ENCODE measurements at places on chromosomes 12 and 14.

GRCh38 chr12:22254478-22254877 is 80.0 kb downstream of the ST8SIA1 start:
- no peak for DNase-seq

DNA sequence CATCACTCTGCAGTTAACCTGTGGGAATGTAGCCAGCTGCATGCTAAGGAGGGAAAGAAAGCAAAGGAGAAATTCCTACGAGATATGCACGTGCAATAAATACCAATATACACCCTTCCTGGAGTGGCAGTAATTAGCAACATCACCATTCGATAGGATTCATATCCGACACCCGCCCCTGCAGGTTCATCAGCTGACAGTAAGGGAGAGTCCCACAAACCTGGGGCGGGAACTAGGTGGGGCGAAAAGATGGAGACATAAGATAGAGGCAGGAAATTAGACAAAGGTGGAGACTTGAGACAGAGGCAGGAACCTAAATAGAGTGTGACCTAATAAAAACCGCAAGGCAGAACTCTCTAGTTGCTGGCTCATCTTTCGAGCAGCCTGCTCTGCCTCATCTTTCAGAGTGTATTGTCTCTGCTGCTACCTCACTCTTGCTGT is 51.6 kb downstream of the PLEKHG3 start:
- DNase-seq: no peak

GRCh38 chr12:75478116-75478794 is 2.3 kb upstream of the GLIPR1 start:
- DNase-seq: no peak

- DNase-seq: peak; percentile 71
These were observed 124.0 kb downstream of the DYRK2 start for GRCh38 chr12:67772267-67773169.

- DNase-seq: no peak
These were observed 3.6 kb downstream of the SERPINA12 start for GRCh38 chr14:94505641-94506040.

DNA sequence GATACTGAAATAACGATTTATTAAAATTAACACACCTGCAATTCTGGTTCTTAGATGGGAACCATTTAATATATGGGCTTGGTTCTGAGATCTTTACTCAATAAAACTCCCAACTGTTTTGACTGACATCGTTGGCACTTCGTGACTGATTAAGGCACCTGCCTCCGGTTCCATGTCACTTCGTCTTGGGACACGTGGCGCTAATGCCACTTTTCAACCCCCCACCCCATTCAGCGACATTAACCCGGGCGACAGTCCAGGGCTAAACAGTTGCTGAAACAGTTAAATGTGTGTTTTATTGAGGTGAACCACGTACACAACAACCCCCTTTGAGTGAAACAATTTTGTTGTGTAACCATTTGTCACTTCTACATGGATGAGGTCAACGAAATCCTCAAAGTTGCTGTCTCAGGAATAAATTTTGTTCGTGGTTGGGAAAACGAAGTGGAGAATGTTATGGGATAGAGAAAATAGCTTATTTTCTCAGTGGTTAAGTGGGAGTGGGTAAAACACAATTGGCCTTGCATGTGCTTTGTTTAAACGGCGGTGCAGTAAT is 9.9 kb upstream of the SLC38A2 start:
- DNase-seq: no peak

DNA sequence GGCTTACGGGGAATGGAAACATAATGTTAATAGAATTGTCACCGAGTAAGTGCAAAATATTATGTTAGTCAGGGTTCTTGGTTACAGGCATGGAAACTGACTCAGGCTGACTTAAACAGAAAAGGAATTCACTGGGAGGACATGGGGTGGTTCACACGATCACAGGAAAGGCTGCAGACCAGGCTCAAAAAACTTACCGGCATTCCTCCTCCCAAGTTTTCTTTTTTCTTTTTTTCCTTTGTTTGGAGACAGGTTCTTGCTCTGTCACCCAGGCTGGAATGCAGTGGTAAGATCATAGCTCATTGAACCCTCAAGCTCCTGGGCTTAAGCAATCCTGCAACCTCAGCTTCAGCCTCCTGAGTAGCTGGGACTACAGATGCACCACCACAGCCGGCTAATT is 11.9 kb upstream of the UBE2N start:
- DNase-seq: peak; percentile 57

- DNase-seq: no peak
These were observed 139.4 kb downstream of the GRIP1 start for GRCh38 chr12:66539431-66539830.
